Stimulated activated CD4-positive, alpha-beta T cell treated with anti-CD3 and anti-CD28 coated beads, Interleukin-12 subunit alpha, Interleukin-12 subunit beta, amount 100 ng/mL, for 4 hours (primary cell): ENCODE measurements at places on chromosomes 3 and 15.

GRCh38 chr3:99114565-99115291 lies 213.2 kb upstream of the DCBLD2 start:
- DNase-seq, result no peak

DNA sequence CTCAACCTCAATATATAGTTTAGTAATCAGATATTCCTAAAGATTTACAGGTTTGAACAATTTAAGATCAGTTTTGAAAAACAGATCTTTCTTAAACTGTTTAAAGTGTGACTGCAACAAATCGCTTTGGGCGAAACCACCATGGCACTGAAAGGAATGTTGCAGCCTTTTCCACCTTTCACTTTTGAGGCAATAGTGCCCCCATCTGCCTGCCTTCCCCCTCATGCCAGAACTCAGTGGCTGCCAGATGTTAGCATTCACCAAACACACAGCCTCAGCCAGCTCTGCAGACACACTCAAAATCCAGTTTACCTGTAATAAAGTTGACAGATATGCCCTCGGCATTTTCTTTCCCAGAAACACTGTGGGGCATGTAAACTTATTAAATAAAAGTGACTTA lies 3.3 kb downstream of the LYSMD4 start:
- no peak for DNase-seq

GRCh38 chr3:181696626-181697230 lies 15.0 kb upstream of the SOX2 start:
- DNase-seq, result no peak

DNA sequence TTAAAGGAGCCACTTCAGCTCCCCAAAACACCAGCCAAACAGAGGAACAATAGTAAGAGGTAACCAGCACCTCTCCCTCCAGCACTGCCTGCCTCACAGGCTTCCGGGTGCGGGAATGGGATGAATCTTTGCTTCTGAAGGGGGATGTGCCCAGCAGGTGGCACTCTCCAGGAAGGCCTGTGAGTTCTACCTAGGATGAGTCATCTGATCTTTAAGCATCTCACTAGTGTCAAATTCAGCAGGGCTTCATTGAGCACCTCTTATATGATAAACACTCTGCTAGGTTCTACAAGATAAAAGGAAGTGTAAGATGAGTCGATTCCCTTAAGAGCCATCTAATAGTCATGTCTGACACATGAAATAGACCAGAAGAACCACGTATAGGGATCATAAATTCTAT lies 237.4 kb upstream of the UMPS start:
- no peak for DNase-seq

DNA sequence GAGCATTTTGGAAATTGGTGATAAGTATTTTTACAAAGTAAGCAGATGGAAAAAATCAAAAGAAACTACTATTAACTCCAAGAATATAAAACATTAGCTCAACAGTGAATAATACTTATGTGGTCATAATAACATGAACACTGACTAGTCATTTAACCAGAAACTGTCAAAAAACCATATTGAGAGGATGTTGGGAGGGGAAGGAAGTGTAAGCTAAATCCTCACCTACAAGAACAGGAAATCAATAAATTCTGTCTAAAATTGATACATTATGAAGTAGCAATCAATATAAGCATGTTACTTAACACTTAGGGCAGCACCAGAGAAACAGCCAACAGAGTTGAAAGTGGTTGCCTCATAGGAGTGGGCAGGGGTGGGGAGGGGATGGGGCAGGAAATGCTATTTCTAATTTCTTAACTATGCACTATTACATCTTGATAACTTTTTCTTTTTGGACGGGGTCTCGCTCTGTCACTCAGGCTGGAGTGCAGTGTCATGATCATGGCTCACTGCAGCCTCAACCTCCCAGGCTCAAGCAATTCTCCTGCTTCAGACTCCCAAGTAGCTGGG lies 41.7 kb downstream of the CCR3 start:
- DNase-seq, result no peak

- no peak for DNase-seq
Observed at GRCh38 chr3:8317661-8318649, 183.7 kb upstream of the LMCD1 start.

DNA sequence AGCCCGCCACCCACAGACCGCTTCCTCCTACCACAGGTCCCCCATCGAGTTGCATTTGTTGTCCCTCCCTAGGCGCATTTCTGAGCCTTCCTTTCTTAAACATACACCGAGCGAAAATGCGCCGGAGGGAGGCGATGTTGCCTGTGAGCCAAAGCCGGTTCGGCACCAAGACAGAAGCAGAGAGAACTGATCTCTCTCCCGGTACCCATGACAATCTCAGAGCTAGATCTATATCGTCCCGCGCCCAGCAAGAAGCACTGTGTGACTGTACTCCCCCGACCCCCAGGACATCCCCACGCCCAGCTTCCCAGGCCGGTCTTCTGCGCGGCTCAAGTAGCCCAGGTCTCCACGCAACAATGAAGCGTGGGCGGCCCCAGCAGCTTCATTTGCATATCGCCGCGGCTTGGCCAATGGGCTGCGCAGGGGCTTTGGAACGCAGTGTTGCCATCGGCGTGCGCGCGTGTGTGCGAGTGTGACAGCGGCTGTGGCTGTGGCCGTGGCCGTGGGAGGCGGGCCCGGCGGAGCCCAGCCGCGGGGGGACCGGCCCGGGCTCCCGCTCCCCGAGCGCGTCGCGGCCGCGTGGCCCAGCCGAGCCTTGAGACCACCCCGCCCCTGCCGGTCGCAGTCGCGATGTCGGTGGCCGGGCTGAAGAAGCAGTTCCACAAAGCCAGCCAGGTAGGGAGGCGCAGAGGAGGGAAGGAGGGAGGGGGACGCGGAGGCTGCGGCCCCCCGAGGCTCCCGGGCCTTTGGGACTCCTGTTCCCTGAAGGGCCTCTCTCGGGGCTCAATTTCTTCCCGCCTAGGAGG lies at the start of gene SH3GL3:
Gene SH3GL3, plus strand, starts transcription at position 438 of the 806 bp plus-strand sequence. Its CDS starts 193 bp downstream, at position 631.
- peak; percentile 44 for DNase-seq

GRCh38 chr15:64222573-64223366 lies 59.9 kb upstream of the PPIB start:
- no peak for DNase-seq

DNA sequence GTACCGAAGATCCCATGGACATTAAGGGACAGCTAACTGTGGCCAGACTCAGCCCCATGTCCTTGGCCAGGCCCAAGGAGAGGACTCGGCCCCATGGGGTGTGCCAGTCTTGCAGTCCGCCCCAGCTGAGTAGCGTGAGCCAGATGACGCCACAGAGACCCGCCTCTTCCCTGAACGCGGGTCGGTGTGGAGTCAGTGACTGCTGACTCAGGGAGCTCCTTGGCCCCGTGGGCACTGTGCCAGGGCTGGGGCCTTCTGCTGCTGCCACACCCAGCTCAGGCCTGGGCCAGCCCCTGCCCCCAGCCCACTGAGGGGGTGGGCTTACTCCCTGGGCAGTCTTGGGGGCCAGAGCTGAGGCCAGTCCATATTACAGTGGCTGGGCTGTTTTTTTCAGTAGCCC lies 52.8 kb downstream of the PLXNA1 start:
- DNase-seq, result no peak

- no peak for DNase-seq
Observed at GRCh38 chr3:152271501-152272236, 2.9 kb downstream of the MBNL1 start.

DNA sequence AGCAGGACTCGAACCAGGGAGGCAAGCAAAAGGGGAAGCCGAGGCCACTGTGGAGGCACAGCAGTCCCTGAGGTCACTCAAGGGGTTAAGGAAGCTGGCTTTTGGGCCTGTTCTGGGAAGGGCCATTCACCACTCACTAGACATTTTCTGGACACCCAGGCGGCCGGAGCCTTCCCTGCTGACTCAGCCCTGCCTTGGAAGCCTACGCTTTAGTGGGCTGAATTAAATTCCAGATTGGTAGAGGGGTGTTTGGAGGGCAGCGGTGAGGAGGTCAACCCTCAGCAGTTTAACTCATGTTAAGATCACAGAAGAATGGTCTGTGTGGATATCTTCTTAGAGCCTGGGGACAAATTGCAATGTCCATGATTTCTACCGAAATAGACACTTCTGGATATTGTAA lies 152.8 kb downstream of the GABRG3 start:
- no peak for DNase-seq
